ENCODE measurements at places on chromosomes 7 and 10.

DNA sequence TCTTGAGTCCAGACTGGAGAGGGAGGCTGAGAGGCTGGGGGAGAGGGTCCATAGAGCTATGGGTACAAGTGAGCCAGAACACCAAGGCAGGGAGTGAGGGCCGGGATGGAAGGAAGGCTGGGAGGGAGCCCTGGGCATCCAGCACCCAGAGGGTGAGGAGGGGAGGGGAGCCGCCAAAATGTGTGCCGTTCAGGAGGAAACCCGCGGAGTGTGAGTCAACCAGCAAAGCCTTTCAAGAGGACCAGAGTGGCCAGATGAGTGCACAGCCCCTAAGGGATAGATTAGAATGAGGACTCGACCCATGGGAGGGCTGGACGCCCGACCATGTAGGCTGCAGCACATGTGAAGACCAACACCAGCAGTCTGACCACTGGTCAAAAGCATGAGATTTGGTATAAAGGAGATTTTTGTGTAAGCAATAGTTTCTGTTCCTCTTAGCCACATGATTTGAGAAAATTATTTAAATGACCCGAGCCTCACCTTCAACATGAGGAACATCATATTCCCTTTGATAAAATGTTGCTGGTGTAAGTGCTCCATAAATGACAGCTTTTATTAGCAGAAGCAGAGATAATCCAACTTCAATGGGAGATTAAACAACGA is 179.7 kb upstream of the GRB10 start:
- DNase-seq = no peak

- no peak for DNase-seq
Measured at GRCh38 chr7:33433357-33433756, 304.0 kb downstream of the BBS9 start.

- DNase-seq = no peak
Measured at GRCh38 chr7:29478226-29478625, 85.4 kb upstream of the PRR15 start.

- no peak for DNase-seq
Measured at GRCh38 chr10:24681572-24682088, 42.1 kb downstream of the ARHGAP21 start.

DNA sequence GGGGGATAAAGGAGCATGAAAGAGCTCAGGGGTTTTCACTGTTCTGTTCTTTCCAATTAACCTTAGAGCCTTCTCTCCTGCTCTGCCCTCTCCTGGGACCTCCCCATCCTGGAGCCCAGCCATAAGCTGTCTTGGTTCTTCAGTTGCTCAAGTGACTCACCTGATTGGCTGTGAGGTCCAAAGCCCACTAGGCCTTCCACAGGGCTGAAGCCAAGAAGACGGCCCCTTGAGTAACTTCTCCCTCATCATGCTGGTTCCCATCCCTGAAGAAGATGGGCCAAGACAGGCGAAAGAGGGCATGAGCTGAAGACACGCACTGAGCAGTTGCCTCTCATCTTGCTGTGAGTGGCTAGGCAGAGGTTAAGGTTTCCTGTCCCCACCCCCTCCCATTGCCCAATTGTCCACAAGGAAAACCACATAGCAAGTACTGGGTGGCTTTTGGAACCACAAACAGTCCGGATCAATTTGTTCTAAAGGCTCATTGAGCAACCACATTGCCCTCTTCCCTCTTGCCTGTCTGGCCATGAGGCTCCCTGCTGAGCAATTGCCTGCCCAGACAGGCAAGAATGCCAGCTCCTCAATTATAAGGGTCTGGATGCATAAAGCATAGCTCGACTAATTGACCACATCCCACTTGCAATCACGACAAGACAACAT is 43.9 kb upstream of the GPAM start:
- DNase-seq = no peak

GRCh38 chr7:36204929-36205635 is 52.0 kb downstream of the EEPD1 start:
- DNase-seq = no peak

GRCh38 chr10:44260286-44260928 is 124.5 kb downstream of the CXCL12 start:
- no peak for DNase-seq

GRCh38 chr10:24988831-24989640 is 26.9 kb downstream of the ENKUR start:
- DNase-seq = no peak

- no peak for DNase-seq
Measured at GRCh38 chr10:119383174-119383856, 159.2 kb downstream of the RGS10 start.

GRCh38 chr7:158805414-158805813 is 23.9 kb downstream of the ESYT2 start:
- DNase-seq = no peak

DNA sequence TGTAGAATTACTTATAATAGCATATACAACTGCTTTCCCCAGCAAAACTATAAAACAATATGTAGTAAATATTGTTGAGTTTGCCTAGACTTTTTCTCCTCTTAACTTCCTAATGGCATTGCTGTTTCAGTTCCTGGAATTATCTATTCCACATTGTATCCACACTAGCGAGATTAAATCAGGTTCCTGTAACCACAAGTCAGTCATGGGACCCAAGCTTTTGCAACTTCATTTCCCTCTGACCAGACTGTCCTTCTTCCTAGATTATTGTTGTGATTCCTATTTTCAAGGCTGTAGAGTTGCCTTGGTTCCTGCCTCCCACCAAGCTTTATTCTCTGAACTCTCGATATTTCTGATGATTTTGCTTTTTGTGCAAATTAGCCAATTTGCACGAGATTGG is 173.3 kb upstream of the ZNF804B start:
- DNase-seq = no peak

GRCh38 chr10:127585519-127586023 is 36.5 kb downstream of the NPS start:
- DNase-seq = no peak

- DNase-seq = no peak
Measured at GRCh38 chr10:119540038-119540437, 2.5 kb downstream of the RGS10 start.

DNA sequence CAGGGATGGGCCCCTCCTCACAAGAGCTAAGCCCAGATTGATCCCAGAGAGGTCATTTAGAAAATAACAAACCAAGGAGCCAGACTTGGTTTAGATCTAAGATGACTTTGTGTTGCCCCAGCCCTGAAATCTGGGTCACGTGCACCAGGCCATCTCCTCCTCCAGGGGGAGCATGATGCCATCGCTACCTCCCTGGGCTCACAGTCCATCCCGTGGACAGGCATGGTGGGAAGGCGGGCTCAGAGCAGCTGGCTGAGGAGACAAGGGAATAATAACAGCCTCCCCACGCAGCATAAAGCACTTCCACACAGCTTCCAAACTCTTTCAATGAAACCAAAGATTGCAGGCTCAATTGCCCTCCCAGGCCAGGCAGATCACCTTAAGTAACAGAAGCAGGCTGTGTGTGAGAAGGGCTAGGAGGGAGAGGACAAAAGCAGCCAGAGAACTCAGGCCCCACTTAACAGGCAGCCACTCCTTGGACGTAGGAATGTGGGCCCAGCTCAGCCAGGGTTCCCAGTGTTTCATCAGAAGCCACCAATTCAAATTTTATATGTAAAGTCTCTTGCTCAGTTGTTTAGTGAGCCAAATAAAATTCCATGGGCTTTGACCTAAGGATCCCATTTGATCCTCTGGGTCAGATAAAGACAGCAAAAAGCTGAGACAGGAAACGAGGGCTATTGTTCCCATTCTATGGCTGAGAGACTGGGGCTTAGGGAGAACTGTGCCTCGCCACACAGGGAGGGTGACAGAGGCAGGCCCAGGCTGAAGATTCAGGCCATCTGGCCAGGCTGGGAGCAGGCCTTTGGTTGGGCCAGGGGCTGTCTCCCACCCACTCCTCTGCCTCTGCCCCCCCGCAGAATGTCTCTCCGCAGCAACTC is 100.2 kb downstream of the COL13A1 start:
- peak; percentile 49 for DNase-seq

DNA sequence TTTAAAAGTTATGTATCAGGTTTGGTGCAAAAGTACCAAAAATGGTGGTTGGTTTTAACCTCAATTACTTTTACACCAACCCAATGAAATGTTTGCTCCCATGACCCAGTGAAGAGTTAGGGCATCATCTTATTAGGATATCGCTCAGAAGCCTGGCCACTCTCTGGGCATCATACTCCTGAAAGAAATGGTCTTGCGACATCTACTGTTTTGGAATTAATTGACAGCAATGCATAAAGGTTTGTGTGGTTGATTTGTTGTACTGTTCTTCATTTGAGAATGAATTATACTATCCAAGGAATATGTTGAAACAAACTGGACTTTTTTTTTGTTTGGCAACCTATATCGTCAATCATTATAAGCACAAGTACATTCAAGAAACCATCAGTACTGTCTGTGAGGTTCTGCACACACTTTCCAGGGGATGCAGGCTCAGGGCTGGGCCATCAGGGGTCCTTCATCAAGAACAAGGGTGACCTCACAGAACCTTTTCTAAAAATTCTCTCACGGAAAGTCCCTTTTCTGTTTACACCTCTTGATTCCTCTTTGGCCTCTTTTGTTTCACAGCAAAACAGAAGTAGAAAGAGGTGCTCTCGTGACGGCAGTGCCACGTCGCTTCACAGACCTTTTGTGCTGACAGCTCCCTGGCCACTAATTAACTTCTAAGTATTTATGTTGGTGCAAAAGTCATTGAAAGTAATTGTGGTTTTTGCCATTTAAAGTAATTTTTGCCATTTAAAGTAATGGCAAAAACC is 117.2 kb upstream of the KLF6 start:
- DNase-seq = peak; percentile 24

- no peak for DNase-seq
Measured at GRCh38 chr7:37062560-37062859, 338.2 kb upstream of the AOAH start.

DNA sequence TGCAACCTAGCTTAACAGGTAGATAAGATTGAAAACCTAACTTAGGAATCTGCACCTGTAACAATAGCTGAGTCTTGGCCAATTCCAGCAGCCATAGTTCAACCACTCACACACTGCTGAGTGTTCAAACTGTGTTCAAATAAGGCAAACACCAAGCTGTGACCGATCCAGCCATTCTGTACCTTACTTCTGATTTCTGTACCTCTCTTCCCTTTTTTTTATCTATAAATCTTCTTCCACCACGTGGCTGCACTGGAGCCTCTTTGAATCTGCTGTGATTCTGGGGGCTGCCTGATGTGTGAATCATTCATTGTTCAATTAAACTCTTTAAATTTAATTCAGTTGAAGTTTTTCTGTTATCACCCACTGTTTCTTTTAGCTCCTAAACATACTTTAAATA is 15.7 kb upstream of the FOXL3 start:
- no peak for DNase-seq

DNA sequence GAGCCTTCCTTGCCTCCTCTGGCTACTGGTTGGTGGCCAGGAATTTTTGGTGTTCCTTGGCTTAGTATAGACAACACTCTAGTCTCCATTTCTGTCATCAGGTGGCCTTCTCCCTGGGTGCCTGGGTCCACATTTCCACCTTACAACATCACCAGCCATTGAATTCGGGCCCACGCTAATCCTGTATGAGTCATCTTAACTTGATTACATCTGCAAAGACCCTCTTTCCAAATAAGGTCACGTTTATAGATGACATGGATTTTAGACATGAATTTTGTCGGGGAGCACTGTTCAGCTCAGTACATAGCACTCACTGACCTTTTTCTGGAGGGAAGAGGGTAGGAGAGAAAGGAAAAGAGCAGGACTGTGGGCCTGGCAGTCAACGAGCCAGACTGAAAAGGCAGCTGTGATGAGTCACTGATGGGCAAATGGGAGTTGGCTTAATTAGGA is 39.4 kb downstream of the MMRN2 start:
- no peak for DNase-seq

GRCh38 chr10:114506871-114507385 is 102.6 kb upstream of the AFAP1L2 start:
- DNase-seq = no peak

GRCh38 chr7:91685544-91685943 is 195.0 kb downstream of the MTERF1 start:
- DNase-seq = no peak

DNA sequence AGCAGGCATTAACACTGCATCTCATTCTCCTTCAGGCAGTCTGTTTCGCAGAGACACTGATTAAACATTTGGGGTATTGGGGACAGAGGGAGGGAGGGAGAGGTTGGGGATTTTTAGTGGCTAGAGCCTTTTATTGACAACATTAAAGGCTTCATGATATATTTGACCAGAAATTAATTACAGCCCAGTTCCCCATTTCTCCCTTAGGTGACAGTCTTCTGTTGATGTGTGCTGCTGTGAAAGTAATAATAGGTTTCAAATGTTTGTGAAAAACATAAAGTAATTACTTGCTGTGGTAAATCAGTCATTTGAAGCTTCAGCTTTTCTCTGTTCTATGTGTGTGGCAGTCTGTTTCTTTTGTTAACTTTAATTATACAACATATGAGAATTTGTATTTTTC is 105.3 kb upstream of the LRGUK start:
- DNase-seq = no peak

GRCh38 chr7:95421000-95421846 is 13.6 kb downstream of the PON2 start:
- DNase-seq = no peak

DNA sequence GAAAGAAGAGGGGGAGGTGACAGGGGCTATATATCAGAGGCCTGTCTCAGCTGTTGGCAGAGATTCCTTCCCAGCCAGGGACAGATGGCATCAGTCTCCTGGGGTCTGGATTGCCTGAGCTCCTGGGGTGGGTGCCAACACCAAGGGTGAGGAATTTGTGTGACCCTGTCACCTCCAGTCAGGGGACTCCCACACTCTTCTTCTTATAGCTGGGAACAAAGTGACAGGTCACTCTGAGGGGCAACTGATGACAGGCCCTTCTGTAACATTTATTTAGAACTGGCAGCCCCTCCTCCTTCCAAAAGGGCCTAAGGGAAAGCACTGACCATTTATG is 53.7 kb upstream of the DUSP5 start:
- DNase-seq = no peak

DNA sequence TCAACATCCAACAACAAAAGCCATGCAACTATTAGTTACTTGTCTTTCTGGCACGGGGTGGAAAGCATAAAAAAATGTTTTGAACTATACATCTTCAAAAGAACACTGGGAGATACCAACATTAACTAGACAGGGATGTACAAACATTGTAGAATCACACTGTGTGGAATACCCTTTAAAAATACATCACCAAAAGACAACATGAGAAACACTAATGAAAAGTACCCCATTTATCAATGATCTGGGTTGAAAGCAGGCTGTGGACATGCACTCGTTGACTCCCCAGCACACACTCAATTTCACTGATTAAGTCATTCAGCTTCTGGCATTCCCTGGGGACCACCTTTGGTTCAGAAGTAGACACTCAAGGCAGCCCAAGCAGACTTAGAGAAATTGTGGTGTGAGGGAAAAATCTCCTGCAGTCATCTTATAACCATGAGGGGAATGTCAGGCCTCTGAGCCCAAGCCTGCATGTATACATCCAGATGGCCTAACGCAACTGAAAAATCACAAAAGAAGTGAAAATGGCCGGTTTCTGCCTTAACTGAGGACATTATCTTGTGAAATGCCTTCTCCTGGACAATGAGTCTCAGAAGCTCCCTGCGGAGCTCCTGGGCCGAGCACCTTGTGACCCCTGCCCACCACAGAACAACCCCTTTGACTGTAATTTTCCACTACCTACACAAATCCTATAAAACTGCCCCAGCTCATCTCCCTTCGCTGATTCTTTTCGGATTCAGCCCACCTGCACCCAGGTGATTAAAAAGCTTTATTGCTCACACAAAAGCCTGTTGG is 53.0 kb downstream of the CACUL1 start:
- no peak for DNase-seq
